NCI-H2107 (cell line): ENCODE measurements at places on chromosomes 3 and 15.

- no peak for DNase-seq
Measured at GRCh38 chr3:112739252-112739965, 98.5 kb upstream of the CCDC80 start.

- no peak for DNase-seq
Measured at GRCh38 chr15:55357774-55358173, 38.8 kb downstream of the PIGB start.

GRCh38 chr3:14077310-14077709 is 47.4 kb downstream of the CHCHD4 start:
- DNase-seq, result no peak

GRCh38 chr3:70531063-70531657 is 218.7 kb upstream of the MDFIC2 start:
- no peak for DNase-seq

- DNase-seq, result no peak
Measured at GRCh38 chr3:28624084-28624483, 275.5 kb upstream of the AZI2 start.

DNA sequence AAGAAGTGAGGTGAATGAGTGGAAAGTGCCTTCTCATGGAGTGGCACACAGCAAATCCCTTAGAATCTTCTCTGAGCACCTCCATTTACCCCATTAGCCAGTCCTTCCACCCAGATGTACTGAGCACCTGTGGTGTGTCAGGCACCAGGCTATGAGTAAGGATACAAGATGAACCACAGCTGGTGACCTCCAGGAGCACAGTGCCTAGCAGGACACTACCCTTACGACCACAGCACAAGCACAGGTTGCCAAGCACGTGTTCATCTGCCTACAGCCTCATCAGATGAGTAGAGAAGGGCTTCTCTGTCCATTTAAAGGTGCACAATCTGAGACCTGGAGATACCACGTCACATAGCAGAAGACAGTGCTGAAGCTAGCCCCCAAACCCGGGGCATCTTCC is 6.2 kb downstream of the MYLK start:
- no peak for DNase-seq

DNA sequence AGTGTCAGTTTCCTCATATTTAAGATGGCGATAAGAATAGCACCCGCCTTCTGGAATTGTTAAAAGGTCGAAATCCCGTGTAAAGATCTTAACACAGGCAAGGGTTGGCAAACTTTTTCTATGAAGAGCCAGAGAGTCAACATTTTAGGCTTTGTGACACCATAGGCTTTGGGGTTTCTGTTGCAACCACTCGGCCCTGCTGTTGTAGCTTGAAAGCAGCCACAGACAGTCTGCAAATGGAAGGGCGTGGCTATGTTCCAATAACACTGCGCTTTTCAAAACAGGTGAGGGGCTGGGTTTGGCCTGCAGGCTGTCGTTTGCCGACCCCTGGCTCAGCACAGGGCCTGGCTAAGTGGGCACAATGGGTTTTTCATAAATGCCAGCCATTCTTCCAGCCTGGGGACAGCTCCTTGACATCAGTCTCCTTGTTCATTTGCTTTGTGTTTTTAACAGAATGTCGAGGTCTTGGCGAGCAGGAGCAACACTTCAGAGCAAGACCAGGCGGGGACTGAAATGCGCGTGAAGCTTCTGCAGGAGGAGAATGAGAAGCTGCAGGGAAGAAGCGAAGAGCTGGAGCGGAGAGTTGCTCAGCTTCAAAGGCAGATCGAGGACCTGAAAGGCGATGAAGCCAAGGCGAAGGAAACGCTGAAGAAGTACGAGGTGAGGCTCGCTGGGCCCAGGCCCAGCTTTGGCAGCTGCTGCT is 75.2 kb upstream of the MYZAP start:
- no peak for DNase-seq
